ENCODE measurements at places on chromosomes 13 and 19.

- DNase-seq = no peak
Observed at GRCh38 chr19:2477141-2477710, 1.3 kb downstream of the GADD45B start.

GRCh38 chr13:94317063-94317491 is 162.4 kb downstream of the DCT start:
- DNase-seq = no peak

DNA sequence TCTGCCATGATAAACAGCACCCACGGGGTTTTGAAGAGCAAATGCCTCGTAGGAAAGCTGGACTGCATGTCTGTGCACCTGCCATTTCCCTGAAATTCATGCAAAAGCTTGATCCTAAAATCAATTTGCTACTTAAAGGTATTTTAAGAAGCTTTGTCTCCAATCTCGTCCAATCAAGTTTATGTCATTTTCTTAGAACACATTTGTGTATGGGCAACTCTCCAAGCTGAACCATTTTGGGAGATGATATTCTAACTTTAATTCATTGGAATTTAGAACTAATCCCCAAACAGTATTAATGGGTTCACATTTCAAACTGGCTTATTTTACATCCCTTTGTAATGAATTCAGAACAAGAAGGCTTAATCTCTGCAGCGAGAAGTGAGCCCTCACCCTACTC is 822 bp downstream of the ADPRHL1 start:
- no peak for DNase-seq

GRCh38 chr13:27455331-27455855 is 5.0 kb upstream of the MTIF3 start:
- no peak for DNase-seq

- DNase-seq = no peak
Observed at GRCh38 chr13:48038761-48039160, 1.2 kb downstream of the NUDT15 start.

DNA sequence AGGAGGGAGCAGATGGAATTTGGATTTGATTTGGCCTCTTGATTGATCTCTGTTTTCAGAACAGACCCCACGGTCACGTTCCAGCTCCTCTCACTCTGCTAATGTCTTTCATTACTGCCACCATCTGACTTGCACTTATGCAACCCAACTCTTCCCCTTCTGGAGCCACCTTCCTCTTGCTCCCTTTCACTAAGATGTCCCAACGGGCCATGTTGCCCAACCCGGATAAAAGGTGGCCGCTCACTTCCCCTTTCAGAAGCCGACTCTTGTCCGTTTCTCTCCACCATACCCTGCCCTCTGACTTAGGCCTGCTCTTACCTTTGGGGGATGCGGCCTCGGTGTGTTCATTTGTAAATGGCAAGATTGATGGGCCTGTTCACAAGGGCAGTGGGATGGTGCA is 27.4 kb upstream of the CYP4F8 start:
- no peak for DNase-seq

- no peak for DNase-seq
Observed at GRCh38 chr13:95180513-95181245, 120.6 kb downstream of the ABCC4 start.

- no peak for DNase-seq
Observed at GRCh38 chr19:57078802-57079201, 41.0 kb upstream of the USP29 start.

DNA sequence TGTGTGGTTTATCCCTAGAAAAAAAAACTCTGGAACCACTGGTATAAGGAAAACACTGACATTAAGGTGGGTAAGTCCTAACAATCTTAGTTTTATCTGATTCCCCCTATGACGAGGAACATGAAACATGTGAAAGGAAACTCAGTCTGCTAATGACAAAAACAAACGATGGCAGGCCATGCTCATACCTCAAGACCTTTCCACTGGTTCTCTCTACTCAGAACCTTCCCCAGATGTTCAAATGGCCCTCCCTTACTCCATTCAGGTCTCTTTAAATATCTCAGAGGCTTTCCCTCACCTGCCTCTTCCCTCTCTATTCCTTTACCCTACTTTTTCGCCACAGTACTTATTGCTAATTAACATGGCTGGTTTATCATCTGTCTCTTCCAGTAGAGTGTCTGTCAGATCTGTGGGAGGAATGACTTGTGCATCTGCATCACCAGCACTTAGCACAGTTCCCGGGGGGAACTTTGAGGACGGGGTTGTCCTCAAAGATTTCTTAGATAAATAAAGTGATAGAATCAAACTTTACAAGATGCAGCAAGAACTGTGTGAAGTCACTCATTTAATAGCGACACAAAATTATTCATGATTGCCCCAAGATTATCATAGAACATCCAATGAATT is 1.5 kb downstream of the TUBGCP3 start:
- DNase-seq = no peak

- no peak for DNase-seq
Observed at GRCh38 chr19:18432275-18433014, 5.5 kb downstream of the ISYNA1 start.

DNA sequence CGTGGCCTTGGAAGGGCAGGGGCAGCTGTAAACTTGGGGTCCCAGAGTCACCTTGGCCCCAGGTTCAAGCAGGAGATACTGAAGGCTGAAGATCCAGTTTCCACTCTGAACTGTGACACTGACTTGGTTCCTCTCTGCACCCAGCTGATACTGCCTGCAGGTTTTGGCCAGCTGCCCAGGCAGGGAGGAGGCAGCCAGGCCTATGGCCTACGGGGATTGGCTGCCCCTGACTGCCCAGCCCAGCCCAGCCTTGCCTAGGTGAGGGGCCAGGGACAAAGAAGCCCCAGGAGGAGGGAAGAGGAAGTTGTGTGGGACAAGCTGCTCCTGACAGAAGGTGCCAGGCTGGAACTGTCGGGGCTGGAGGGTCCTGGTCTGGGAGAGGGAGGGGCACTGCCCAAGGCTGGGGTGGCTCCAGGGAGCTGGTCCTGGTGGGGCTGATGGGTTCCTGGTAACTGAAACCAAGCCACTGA is 51.7 kb upstream of the CYP4F8 start:
- DNase-seq = no peak

DNA sequence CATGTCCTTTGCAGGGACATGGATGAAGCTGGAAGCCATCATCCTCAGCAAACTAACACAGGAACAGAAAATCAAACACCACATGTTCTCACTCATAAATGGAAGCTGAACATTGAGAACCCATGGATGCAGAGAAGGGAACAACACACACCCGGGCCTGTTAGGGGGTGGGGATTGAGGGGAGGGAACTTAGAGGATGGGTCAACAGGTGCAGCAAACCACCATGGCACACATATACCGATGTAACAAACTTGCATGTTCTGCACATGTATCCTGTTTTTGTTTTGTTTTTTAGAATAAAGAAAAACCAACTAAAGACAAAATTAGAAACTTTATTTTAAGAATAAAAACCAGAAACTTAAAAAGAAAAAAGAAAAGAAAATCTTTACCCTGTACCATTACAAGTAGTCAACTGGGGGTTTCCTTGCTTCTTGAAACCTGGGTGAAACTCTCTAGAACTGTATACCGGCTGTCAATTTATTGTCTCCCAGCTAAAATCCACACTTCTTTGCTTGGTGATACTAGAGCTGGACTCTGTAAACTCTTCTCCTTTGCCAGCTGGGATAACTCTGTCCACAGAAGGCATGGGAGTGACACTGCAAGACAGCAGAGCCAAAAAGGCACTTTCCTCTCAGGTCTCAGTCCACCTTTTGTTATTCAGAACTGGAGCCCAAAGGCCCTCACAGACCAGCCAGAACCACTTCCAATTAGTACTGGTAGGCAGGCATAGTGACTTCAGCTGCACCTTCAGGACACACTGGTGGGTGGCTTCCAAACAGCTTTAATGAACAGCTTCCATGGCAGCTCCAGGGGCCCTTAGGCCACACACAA is 9.0 kb downstream of the MICU2 start:
- DNase-seq = no peak

DNA sequence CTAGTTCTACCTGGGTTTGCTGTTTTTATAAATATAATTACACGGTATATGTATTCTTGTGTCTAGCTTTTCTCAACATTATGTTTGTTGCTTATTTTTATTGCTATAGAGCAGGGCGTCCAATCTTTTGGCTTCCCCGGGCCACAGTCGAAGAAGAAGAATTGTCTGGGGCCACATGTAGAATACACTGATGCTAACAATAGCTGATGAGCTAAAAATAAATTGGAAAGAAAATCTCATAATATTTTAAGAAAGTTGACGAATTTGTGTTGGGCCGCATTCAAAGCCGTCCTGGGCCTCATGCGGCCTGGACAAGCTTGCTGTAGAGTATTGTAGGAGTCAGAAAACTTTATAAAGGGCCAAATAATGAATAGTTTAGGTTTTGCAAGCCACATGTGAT is 33.9 kb downstream of the GPR12 start:
- no peak for DNase-seq

DNA sequence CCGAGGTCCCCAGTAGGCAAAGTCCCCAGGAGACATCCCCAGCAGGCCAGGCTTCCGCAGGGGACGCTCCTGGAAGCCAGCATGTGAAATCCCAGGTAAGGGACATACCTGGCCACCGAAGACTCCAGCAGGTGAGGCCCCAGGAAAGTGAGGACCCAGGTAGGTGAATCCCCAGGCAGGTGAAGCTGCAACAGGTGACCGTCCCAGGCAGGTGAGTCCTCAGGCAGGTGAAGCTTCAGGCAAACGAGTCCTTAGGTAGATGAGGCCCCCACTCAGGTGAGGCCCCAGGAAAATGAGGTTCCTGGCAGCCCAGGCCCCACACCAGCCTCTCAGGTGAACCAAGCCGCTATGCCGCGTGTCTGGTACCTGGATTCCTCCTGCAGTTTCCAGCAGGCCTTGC is 8.3 kb downstream of the FUT6 start:
- no peak for DNase-seq

DNA sequence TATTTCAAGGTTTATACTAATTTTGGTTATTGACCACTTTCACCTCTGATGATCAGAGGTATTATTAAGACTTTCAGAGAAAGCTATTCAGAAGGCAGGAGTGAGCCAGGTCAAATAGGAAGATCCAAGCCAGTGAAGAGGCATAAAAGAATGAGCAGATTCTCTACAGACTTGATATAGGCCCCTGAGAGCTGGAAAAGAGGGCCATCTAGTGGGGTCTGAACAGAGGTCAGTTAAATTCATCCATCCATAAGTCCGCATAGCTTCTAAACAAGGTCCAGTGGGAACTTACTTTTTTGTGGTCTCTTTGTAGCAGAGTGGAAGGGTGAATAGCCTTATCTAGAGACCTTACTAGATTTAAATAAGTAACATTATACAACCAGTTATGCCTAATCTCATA is 126.6 kb upstream of the UFM1 start:
- no peak for DNase-seq

DNA sequence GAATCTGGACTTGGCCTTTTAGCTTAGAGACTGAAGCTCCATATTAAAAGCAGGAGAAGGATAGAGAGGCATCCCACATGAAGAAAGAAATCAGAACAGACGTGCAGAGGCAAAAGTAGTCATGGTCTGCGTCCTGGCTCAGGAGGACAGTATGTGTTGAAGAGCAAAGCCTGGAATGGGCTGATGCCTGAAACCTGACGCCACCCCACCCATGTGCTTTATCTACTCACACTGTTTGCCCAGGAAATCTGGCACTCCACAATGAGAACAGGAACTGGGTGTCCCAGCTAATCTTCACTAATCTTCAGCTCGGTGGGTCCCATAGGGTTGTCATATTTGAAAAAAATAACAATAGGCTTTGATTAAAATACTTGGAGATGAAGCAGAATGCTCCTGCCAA is 549.0 kb upstream of the GPC6 start:
- DNase-seq = no peak

DNA sequence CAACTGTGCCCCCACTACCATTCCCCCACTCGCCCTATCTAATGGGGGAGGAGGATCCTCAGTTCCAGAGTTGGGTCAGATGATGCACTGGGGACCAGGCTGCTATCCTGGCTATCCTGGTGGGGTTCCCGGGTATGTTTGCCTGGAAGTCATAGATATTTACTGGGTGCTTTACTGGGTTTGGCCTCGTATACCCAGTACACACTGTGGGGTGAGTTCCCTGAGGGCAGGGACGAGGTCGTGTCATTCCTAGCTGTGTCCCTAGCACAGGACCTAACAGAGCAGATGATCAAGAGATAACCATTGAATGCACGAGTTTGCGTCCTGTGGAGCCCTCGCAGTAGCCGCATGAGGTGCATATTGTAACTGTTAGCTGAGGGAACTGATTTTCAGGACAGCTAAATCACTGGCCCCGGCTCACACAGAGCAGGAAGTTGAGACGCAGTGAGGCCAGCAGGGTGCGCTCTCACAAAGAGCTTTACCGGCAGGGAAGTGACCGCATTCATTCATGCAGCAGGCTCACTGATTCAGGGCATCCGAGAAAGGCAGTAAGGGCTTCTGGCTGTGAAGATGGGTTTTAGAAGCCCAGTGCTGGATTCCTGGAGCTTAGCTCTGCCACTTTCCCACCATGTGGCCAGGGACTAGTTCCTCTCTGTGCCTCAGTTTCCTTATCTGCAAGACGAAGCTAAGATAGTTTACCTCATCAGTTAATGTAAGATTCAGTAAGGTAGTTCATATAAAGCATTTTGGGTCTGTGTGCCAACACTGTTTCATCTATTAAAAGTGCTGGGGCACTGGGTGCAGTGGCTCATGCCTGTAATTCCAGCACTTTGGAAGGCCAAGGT is 6.0 kb downstream of the RUVBL2 start:
- DNase-seq = peak; percentile 51

GRCh38 chr13:29925457-29926097 is 75.2 kb upstream of the UBL3 start:
- DNase-seq = no peak

- no peak for DNase-seq
Observed at GRCh38 chr19:31340042-31341025, 8.9 kb downstream of the TSHZ3 start.

GRCh38 chr13:112892426-112893206 is 76.4 kb upstream of the MCF2L start:
- DNase-seq = no peak

- no peak for DNase-seq
Observed at GRCh38 chr19:8261881-8262280, 46.3 kb downstream of the CD320 start.

DNA sequence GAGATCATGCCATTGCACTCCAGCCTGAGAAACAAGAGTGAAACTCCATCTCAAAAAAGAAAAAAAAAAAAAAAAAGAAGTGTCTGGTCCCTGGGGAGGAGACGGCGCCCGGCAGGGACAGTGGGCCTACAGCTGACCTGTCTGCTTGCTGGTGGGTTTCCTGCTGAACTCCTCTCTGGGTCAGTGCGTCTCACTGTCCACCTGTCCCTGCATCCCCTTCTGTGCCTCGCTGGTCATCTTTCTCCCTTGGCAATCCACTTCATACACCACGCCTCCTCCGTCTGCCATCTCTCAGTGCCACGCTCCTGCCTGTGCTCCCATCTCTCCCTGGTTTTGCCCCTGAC is 63.4 kb downstream of the ACSBG2 start:
- no peak for DNase-seq
